Smooth muscle cell of the brain vasculature (primary cell): ENCODE measurements at places on chromosomes 5 and 9.
A peak's percentile ranks its signal among the peaks of the same experiment; 100 is the strongest.

GRCh38 chr9:101467690-101468089 is 32.1 kb upstream of the ALDOB start:
- no peak for DNase-seq

DNA sequence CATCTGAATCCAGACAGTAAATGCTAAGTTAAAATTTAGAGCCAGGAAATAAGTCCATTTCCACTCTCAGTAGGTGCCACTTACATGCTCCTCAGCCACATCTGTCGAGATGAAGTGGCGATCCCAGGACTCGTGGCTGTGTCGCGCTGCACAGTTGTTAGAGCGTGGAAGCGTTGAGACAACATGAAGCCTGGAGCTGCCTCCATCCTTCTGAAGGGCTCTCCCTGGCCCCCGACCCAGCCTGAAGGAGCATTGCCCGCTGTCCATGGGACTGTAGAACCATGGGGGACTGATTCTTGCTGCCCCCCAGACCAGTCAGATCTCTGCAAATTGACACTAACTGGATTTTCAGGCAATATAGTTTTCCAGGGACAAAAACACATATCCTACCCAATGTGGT is 58.9 kb downstream of the IRX1 start:
- no peak for DNase-seq

GRCh38 chr5:138752341-138752950 is 779 bp upstream of the CTNNA1 start:
- DNase-seq: no peak

- DNase-seq: no peak
These were observed 5.2 kb downstream of the DBH start for GRCh38 chr9:133641396-133641655.

DNA sequence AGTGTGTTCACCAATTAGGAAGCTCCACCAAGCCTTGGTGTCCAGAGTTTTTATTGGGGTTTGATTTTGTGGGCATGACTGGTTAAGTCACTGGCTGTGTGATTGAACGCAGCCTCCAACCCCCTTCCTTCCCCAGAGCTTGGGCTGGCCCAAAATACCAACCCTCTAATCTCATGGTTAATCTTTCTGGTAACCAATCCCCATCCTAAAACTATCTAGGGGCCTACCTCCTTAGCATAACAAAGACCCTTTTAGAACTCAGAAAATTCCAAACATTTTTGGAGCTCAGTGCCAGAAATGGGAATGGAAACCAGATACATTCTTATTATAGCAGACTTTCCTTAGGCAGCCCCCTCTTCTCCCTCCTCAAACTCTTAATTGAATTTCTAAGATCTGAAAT is 35.9 kb upstream of the HRH2 start:
- DNase-seq: no peak

DNA sequence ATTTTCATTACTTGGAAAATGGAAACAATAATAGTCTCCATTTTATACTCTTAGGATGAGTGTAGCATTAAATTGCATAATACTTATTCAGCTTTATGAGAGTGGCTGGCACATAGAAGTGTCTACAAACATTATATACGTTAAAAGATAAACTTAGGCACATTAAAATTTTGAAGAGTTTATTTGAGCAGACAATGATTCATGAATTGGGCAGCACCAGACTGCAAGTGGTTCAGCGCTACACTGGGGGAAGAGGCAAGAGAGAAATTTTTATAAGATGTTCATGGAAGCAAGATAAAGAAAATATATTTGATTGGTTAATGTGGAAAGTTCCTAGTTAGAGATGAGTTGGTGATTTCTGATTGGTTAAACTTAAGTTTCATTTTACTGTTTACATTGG is 243.7 kb downstream of the RASEF start:
- DNase-seq: no peak

GRCh38 chr5:81164936-81165335 is 68.2 kb upstream of the CKMT2 start:
- DNase-seq: no peak

- no peak for DNase-seq
These were observed 157.5 kb downstream of the DOCK8 start for GRCh38 chr9:372128-372527.

DNA sequence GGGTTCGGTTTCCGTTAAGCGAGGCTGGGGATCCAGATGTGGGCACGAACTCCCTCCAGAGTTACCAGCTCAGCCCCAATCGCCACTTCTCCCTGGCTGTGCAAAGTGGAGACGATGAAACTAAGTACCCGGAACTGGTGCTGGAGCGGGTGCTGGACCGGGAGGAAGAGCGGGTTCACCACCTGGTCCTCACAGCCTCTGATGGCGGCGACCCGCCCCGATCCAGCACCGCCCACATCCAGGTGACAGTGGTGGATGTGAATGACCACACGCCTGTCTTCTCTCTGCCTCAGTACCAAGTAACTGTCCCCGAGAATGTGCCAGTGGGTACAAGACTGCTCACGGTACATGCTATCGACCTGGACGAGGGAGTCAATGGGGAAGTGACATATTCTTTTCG is 803 bp downstream of the PCDHGA7 start:
- no peak for DNase-seq

GRCh38 chr5:1017691-1018455 is 9.3 kb downstream of the NKD2 start:
- DNase-seq: no peak

DNA sequence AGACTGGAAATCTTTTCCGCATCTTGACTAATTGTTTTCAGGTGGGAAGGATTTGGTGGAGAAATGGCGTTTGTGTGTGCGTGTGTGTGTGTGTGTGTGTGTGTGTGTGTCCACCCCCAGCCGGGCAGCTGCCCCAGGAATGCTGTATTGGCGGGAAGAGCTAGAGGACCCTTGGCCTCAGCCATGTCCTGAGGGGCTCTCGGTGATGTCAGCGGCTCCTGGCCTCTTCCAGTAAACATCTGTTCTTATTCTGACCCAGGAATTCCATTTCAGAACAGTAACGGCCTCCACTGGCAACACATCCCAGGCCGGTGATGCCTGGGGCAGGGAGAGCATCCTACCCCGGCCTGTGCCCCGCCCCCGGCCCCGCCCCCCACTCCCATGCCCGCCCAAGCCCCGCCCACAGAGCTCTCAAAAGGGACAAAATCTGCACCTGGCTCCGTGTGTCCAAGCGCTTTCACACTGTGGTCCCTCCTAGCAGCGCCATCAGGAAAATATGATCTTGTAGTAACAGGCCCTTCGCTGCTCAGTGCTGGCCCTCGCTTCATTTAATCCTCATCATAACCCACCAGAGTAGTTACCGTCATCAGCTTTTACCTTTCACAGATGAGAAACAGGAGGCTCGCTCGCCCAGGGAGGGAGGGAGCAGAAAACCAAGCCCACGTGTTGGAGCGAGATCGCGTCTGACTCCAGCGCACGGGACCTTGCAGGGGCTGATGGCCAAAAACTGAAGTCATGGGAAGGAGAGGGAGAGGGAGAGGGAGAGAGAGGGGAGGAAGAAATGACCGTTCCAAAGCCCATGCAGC is 18.9 kb downstream of the ADAMTS2 start:
- DNase-seq: peak; percentile 74

DNA sequence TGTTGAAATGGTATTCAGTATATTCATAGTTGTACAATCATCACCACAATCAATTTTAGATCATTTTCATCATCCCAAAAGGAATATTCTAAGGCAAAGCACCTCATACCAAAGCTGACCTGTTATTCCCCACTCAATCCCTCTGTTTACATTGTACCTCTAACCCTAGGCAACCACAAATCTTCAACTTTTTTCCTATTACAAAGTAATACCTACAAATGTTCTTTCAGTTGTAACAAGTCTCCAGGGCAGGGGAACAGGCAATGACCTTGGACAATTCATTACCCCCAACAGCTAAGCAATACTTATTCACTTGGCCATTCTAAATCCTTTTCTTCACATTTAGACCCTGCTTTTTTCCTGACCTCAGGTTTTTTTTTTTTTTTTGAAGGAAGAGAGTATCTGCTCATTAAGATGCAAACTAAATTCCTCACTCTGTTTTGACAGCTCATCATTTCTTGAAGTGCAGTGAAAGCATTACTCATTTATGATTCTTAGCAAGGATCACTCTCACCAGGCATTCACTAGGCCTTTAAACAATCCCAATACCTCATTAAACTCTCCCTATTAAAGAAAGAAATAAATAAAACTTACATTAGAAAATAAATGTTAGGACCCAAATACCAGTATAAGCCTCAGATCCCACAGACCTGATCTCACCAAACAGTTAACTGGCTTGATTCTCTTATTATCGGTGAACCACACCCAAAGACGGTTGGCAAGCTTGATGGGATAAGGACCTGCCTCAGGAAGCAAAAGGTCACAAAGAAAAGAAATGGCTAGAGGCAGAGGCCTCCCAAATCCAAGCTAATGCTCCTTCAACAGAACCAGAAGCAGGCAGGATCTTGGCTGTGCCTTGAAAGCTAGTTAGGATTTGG is 15.3 kb downstream of the MTMR12 start:
- DNase-seq: no peak

- no peak for DNase-seq
These were observed 11.4 kb downstream of the BASP1 start for GRCh38 chr5:17228821-17229291.

DNA sequence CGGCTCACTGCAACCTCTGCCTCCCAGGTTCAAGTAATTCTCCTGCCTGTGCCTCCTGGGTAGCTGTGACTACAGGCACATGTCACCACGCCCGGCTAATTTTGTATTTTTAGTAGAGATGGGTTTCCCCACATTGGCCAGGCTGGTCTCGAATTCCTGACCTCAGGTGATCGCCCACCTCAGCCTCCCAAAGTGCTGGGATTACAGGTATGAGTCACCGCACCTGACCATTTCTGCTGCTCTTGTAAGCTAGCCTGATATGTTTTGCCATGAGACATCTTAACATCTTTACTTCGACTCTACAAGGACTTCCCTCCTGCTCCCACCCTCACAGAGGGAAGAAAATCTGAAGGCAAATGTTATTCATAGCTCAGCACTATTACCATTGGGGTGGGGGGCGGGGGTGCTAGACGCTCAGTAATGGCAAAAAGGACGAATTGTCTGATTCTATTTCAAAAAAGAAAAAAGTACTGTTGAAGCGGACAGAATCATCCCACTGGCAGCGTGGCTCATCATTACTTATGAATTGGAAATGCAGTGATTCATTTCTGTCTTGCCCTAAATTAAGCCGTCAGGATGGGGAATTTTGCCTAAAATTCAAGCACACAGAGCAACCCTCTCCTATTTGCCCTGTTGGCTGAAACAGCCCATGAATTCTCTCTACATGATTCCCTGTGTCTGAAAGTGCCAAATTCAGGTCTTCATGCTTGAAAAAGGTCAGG is 46.4 kb upstream of the WWC1 start:
- no peak for DNase-seq

DNA sequence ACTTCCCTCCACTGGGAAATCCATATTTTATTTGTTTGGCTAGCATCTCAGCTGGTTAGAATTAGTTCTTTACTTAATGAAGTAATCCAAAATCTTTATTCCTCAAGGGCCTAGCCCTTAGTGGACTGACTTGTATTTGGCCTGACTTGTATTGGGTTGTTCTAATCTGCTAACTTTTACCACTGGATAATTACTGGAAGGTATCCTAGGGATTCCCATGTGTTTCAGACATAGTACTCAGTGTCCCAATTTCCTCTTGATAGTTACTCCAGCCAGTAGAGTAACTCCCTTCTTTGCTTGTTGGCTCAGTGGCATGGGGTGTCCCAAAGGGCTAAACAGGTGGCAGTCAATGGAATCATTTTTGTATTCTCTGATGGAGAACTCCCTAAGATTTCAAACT is 156.0 kb downstream of the DCP2 start:
- no peak for DNase-seq

DNA sequence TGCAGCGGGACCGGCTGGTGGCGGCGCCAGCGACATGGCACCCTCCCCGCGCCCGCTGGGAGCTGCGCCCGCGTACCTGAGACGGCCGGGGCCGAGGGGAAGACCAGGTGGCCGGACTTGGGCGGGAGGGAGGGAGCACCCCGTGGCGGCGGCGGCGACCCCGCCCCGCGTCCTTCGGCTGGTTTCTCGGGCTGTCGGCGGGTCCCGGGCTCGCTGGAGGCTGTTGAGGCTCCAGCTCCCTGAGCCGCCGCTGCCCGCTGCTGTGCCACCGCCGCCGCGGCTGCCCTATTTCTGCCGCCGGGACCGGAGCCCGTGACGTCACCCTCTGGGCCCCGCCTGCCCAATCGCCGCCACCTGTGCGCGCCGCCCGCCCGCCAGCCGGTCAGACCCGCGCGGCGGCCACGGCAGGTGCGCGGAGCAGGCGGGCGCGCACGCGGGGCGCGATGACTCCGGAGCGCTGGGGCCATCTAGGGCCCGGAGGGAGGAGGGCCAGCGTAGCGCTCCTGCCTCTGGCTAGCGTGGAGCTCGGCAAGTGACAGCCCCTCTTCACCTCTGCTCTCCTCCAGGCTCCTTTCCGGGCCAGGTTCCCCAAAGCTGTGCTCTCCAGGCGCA is at the start of gene FSTL4:
Gene FSTL4 (minus strand): TSS at position 293 of the 612 bp plus-strand sequence.
- no peak for DNase-seq

DNA sequence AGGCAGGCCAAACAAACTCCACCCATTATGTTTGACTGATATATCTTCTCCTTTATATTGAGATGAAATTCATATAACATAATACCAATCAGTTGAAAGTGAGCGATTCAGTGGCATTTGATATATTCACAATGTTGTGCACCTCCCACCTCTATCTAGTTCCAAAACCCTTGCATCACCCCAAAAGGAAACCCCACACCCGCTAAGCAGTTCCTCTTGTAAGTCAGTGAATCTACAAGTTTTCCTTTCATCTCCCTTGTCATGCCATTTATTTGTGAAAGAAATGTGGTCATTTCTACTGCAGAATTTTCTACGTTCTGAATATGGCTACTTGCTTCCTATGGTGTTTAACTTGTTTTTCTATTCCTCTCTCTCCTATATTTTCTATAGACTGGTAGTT is 99.4 kb upstream of the PTPN3 start:
- no peak for DNase-seq

DNA sequence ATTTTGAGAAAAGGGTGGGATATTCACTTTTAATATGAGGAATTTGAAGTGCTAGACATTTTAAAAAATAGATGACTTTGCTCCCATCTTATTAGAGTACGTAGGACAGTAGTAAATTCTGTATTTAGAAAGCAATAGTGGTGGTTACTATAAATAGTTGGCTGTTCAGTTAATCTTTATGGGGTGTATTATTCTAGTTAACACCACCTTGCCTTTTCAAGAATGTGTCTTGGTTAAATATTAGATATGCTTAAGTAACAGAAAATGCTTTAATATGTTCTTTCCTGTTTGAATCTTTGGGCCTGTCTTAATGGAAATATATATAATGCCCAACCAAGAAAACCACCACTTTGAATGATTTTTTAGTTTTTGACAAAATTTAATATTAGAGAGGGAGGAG is 608.7 kb upstream of the FAM174A start:
- no peak for DNase-seq

GRCh38 chr5:176742246-176743105 is 67.9 kb upstream of the UNC5A start:
- no peak for DNase-seq

- peak; percentile 79 for DNase-seq
These were observed 133.4 kb downstream of the SUSD1 start for GRCh38 chr9:112041536-112042243.

DNA sequence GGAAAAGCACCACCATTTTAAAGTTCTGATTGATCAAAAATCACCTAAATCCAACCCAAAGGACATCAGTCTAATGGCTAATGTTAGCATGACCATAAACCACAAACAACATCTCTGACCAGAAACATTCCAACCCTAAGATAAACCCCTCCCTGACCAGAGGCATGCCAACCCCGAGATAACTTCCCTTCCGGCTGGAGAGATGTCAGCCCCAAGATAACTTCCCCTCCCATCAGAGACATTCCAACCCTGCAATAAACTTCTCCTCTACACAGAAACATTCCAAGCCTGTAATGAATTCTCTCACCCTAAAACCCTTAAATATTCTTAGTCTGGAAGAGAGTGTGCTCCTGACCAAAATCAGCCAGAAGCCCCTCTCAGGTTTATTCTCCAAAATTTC is 364.3 kb downstream of the KCNN2 start:
- DNase-seq: no peak
